ENCODE measurements at places on chromosomes 13 and 19. TPM values are rescaled to one million over a fixed set of nuclear protein-coding genes. Genes with fewer than 3 reads are reported as not detected.
A peak's percentile ranks its signal among the peaks of the same experiment; 100 is the strongest.

GRCh38 chr19:6287269-6287885, 7.6 kb upstream of the MLLT1 start:
- no peak for ATAC-seq

DNA sequence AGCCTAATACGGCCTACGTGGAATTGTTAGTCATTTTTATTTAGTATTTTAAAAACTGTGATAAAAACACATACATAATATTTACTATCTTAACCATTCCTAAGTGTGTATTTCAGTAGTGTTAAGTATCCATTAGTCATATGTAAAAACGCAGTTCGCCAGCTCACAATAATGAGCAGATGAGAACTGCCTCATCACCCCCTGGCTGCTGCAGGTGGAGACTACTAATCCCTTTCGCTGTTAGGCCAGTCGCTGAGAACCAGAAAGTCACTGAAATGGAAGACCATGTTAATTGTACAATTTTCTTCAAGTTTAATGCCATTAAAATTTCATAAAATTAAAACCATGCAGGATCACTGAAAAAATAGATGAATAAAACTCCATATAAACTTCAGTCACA, 1.6 kb downstream of the ESD start:
- no peak for ATAC-seq

GRCh38 chr13:30477346-30478195, 11.8 kb upstream of the HMGB1 start:
- peak; percentile 10 for ATAC-seq

- peak; percentile 85 for ATAC-seq
Measured at GRCh38 chr13:111031531-111031961, 83.6 kb upstream of the ARHGEF7 start.

DNA sequence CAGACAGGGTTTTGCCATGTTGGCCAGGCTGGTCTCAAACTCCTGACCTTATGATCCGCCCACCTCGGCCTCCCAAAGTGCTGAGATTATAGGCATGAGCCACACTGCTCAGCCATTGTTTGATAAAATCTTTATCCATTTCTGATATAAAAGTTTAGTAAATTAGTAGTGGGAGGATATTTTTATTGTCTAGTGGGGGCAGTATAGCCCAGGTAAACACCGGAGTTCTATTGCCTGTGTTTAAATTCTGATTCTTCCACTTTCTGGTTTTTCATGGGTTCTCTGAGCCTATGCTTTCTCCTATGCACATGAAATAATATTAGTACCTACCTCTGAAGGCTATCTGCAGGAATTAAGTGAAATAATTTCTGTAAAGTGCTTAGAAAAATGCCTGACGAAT, 20.1 kb upstream of the ARHGEF18 start:
- no peak for ATAC-seq

Gene OLFM2
- 50.2 TPM for total RNA-seq
